COR-L47 (cell line): ENCODE measurements at places on chromosomes 4 and X.

DNA sequence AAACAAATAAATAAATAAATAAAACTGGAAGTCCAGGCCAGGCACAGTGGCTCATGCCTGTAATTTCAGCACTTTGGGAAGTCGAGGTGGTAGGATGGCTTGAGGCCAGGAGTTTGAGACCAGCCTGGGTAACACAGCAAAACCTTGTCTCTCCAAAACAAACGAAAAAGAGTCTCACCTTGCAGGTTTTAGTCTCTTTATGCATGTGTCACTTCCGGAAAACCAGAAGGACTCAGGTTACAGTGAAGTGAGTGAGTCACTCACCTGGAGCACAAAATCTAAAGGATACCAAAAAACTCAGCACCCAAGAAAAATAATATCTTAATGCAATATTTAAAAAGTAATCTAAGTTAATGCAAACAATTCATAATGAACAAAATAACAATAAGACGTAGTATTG lies 20.1 kb upstream of the SLC34A2 start:
- DNase-seq = no peak

- no peak for DNase-seq
Measured at GRCh38 chr4:187294861-187295260, 571.2 kb upstream of the FAT1 start.

DNA sequence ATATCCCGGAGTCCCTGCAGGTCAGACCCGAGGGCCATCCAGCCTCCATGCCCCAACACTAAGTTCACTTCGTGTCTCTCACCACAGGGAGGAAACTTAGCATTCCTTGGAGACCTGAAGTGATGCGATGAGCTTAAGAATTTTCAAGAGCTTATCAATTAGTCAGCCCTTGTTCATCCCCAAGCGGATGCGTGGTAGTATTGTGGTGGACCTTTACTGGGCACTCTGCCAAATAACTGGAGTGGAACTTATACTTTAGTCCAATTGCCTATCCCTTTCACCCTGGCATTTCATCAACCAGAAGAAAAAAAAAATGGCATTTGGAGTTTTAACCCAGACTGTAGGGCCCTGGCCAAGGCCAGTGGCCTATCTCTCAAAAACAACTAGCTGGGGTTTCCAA lies 137.1 kb downstream of the RELL1 start:
- DNase-seq = no peak

- DNase-seq = no peak
Measured at GRCh38 chrX:13082206-13083065, 38.0 kb upstream of the FAM9C start.

GRCh38 chrX:74343343-74344279 lies 39.6 kb downstream of the ZCCHC13 start:
- DNase-seq = peak; percentile 68

GRCh38 chr4:148094149-148094548 lies 348.1 kb downstream of the NR3C2 start:
- no peak for DNase-seq

- DNase-seq = no peak
Measured at GRCh38 chrX:21932292-21933002, 8.1 kb upstream of the SMS start.

DNA sequence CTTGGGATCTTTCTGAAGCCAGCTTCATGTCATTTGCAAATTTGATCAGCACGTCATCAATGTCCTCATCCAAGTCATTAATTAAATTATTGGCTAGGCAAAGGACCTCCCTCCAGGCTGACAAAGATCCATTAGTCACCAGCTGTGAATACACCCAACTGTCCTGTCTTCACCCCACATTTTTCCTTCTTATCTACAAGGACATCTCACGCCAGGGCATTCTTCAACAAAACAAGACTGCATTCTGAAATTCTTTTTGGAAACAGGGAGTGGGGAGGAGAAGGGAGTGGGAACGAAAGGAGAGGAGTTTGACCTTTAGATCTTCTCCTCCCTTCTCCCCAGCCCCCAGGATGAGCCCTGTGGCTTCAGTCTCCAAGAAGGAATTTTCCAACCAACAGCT lies 32.7 kb downstream of the NLGN3 start:
- no peak for DNase-seq

- DNase-seq = no peak
Measured at GRCh38 chrX:44010626-44011025, 37.4 kb upstream of the NDP start.

DNA sequence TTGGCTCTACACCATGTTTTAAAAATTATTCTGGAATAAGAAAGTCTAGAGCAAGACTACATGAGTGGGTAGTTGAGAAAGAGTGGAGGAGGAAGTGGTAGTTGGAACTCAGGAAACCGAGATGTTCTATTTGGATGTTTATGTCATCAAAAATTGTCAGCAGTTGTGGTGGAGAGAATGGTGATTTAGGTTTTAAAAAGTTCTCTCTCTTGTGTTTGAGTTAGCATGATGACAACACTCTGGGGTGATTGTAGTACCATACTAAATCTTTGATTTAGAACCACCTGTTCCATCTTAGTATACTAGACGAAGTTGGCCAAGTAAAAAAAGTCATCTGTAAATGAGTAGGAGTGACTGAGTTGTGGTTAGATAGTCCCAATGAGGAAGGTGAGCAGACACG lies 40.7 kb downstream of the KLHL2 start:
- no peak for DNase-seq

DNA sequence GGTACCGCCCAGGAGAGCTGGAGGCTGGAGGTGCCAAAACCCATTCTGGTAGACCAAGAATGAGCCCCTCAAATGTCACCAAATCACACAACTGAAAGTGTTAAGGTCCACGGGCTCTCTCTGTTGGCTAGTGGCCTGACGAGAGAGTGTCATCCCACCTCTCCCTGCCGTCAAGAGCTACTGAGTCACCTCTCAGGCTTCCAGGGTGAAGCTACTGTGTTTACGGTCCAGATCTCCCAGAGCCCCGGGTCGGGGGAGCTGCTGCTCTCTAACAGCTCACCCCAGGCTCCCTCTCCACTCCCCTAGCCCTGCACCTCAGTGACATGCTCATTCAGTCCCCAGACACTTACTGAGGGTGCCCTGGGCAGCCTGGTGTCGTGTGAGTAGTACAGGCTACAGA lies 59.2 kb downstream of the ADGRG2 start:
- no peak for DNase-seq

GRCh38 chrX:41518127-41518840 lies 71.1 kb downstream of the NYX start:
- DNase-seq = no peak

DNA sequence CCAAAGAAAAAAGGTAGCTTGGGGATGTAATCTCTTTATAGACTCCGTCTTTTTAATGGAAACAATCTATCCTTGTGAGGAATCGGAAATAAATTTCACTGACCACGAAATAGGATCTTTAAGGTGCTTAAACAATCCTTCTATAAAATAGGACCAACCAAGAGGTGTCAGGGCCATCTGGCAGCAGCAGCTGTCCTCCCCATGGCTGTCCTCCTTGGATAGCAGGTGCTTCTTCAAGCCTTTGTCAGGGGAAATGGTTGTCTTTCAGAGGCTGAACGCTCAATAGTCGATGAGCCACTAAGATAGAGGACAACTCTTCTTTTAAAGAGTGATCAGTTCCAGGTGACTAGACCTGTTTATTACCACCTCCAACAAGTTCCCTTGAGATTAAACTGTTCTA lies 231.0 kb downstream of the ADGRL3 start:
- DNase-seq = no peak

DNA sequence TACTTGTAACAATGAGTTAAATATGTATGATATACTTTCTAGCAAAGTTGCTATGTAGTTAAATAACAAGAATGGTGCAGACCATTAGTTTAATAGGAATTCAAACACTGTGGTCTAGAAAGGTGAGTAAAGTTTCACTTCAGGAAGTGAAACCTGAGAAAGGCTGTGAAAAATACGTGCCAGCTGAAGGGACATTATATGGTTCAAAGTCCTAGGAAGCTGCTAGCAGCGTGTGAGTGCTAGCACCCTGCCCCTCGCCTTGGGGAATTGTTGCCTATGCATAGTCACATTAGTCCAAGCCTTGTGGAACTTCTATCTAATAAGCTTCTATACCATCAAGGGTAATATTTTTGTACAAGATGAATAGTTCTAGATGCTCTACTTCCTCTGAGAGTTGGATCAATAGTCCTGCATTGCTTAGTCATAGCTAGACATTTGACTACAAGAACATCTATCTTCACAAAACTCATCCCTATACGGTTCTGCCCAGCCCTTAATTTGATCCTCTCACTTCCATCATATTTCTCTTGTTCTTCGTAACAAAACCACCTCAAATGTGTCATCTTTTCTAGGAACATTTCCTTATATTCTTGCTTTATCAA lies 45.8 kb upstream of the ARSJ start:
- DNase-seq = no peak

GRCh38 chrX:14013054-14013453 lies 16.6 kb downstream of the GEMIN8 start:
- no peak for DNase-seq

- DNase-seq = no peak
Measured at GRCh38 chrX:18582910-18583493, 88.9 kb downstream of the RS1 start.

GRCh38 chrX:101219864-101220346 lies 319 bp downstream of the DRP2 start:
- DNase-seq = no peak

- DNase-seq = no peak
Measured at GRCh38 chrX:16445166-16445752, 204.7 kb upstream of the S100G start.

DNA sequence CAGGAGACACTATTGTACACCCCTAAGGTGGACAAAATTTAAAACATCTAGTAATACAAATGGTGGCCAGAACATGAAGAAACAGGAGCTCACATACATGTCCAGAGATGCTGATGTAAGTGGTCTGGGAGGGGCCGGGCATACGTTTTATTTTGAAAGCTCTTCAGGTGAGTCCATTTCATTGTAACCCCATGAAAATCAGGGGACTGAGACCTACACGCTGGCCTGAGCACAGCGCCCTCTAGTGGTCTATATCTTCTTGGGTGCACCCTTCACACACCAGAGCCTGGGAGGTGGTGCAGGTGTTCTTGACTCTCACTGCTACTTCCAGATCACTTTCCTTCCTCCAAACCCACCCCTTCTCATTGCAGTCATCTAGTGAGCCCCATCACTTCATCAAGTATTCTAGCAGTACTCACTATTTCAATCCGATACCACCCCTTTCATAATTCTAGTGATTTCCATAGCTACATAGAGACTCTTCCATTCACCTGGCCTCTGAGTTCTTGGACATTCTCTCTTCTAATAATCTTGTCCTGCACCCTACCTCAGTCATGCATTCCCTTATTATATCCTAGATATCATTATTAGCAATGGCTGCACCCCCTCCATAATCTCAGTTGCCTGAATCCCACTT lies 4.3 kb upstream of the TLR6 start:
- DNase-seq = peak; percentile 34

GRCh38 chr4:156962528-156962974 lies 9.0 kb downstream of the PDGFC start:
- DNase-seq = no peak

DNA sequence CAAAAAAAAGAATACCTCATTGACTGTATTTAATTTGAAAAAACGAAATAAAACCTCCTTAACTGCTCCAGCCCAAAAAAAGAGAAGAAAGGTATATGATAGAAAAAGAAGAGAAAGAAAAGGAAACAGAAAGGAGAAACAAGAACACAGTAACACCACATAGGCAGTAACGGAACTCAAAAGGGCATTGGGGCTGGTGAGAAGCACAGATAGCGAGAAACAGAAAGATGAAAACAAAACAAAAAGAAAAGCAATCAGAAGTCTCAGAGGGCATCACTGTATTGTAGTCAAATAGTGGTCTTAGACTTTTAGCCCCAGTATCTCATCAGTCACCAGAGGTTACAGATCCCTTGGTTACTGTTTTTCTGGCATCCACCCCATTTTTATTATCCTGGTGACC lies 88.6 kb downstream of the NFKB1 start:
- no peak for DNase-seq

DNA sequence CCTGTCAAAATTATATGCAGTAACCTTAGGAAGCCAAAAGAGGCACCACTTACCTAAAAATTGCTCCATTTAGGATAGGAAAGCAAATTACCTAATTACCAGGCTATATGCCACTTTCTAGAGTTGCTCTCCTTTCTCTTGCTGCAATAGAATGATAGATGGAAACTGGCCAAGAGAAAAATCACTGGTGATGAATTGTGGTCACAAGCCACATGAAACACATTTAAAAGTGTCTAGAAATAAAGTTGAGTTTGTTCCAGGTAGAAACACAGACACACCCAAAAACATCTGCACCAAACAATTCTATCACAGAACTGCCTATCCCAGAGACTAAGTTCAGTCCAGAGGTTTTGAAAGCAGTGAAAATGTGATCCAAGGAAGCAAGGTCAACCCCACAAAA lies 337.7 kb downstream of the PCDH19 start:
- no peak for DNase-seq

- DNase-seq = no peak
Measured at GRCh38 chr4:121740796-121741409, 24.1 kb downstream of the SMIM43 start.

GRCh38 chr4:138611721-138612120 lies 369.6 kb upstream of the SLC7A11 start:
- peak; percentile 54 for DNase-seq

- DNase-seq = no peak
Measured at GRCh38 chr4:2102045-2102883, 43.1 kb downstream of the NAT8L start.

GRCh38 chrX:149248073-149248625 lies 257.0 kb downstream of the IDS start:
- DNase-seq = no peak

GRCh38 chrX:49089553-49089952 lies 9.9 kb upstream of the WDR45 start:
- DNase-seq = no peak

- DNase-seq = no peak
Measured at GRCh38 chrX:124263743-124264142, 68.7 kb upstream of the TEX13D start.

- no peak for DNase-seq
Measured at GRCh38 chr4:148330161-148330560, 112.1 kb downstream of the NR3C2 start.
